ENCODE measurements at places on chromosomes 11 and 22.

DNA sequence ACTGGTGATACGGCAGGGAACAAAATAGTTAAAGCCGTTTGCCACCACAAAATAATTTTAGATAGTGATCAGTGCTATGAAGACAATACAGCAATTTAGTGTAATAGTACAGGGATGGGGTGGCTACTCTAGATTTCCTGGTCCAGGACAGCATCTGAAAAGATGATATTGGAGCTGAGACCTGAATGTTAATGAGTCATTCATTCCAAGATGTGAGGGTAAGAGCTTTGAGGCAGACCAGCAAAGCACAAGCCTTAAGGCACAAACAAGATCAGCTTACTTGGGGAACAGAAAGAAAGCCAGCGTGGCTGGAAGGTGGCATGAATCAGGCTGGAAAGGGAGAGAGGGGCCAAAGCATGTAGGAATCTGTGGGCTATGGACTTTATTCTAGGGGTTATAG lies 132.3 kb downstream of the TRIM44 start:
- no peak overlapping the region for H3K4me3 ChIP-seq
- no peak for DNase-seq
- no peaks in the 10 kb centered on the region for H3K27me3 ChIP-seq
- peaks cover 20% of the 10 kb centered on the region for H3K4me1 ChIP-seq
- no peaks in the 10 kb centered on the region for H3K36me3 ChIP-seq

GRCh38 chr11:128407962-128408361 lies 179.4 kb downstream of the ETS1 start:
- no peaks in the 10 kb centered on the region for H3K36me3 ChIP-seq
- H3K4me1 ChIP-seq: peaks cover 5% of the 10 kb centered on the region
- no peak for DNase-seq
- no peak overlapping the region for H3K4me3 ChIP-seq
- H3K27me3 ChIP-seq: no peaks in the 10 kb centered on the region

DNA sequence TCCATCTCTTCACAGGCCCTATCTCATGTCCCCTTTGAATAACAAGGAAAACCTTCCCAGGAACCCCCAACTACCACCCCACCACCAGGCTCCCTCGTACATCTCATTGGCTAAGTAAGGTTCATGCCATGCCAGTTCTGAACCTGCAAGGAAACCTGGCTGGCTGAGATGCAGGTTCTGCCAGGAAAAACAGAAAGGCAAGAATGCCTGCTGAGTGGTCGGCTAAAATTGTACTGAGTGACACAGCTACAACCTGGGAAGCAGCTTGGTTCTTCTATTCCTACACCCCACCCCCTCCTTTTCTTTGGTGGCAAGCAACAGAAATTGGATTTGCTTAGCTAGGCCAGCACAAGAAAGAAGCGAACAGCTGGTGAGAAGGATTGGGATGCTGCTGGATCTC lies 36.1 kb upstream of the TSPAN18 start:
- no peaks in the 10 kb centered on the region for H3K36me3 ChIP-seq
- H3K4me1 ChIP-seq: no peaks in the 10 kb centered on the region
- no peaks in the 10 kb centered on the region for H3K27me3 ChIP-seq
- no peak overlapping the region for H3K27ac ChIP-seq

- H3K36me3 ChIP-seq: no peaks in the 10 kb centered on the region
- peaks cover 22% of the 10 kb centered on the region for H3K4me1 ChIP-seq
- no peak overlapping the region for H3K4me3 ChIP-seq
- no peak for DNase-seq
Observed at GRCh38 chr11:2808850-2809846, 76.4 kb downstream of the CDKN1C start.

GRCh38 chr11:44550123-44550522 lies 15.3 kb upstream of the CD82 start:
- no peak overlapping the region for H3K4me3 ChIP-seq
- no peak overlapping the region for H3K27ac ChIP-seq
- no peaks in the 10 kb centered on the region for H3K4me1 ChIP-seq
- no peaks in the 10 kb centered on the region for H3K36me3 ChIP-seq

DNA sequence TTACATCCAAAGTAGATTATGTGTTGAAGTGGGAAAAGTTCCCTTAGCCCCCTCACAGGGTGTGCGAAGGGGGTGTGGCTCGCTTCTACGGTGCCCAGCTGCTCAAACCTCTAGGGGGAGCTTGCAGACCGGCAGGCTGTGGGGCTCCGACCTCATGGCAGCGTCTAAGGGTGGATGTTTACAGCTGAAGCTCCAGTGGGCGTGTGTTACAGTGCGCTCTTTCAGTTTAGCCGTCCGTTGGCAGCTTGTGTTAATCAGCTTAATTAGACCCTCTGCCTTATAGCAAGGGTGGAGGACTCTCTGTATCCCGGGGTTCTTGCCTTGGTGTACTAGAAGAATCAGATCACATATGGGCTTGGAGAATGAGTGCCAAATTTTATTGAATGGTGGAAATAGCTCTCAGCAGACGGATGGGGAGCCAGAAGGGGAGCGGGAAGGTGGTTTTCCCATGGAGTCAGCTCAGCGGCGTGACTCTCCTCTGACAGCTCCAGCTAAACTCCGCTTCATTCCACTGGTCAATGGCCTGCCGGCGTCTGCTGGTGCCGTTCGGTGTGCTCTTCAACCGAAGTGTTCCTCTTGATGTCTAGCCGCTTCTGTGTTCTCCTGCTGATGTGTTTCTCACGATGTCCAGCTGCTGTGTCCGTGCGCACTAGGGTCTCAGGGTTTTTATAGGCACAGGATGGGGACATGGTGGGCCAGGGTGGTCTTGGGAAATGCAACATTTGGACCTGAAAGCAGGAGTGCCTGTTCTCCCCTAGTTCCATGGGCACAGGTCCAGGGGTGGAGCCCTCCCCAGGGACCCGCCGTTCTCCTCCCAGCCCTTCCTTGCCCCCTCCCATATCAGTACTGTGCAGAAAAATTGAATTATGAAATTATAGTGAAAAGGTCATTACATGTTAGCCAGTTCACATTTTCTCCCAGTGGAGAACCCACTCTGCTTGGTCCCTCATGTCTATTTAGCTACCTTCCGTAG lies 28.6 kb upstream of the OR10G7 start:
- no peak overlapping the region for H3K27ac ChIP-seq
- no peaks in the 10 kb centered on the region for H3K4me1 ChIP-seq
- peak; percentile 67 for DNase-seq
- H3K27me3 ChIP-seq: no peaks in the 10 kb centered on the region
- H3K36me3 ChIP-seq: no peaks in the 10 kb centered on the region
- no peak overlapping the region for H3K4me3 ChIP-seq

GRCh38 chr11:74696939-74697675 lies 34.1 kb downstream of the CHRDL2 start:
- peak overlapping the region; percentile 72 for H3K27ac ChIP-seq
- DNase-seq: peak; percentile 92
- no peak overlapping the region for H3K4me3 ChIP-seq
- H3K27me3 ChIP-seq: no peaks in the 10 kb centered on the region
- peaks cover 33% of the 10 kb centered on the region for H3K4me1 ChIP-seq
- H3K36me3 ChIP-seq: no peaks in the 10 kb centered on the region

DNA sequence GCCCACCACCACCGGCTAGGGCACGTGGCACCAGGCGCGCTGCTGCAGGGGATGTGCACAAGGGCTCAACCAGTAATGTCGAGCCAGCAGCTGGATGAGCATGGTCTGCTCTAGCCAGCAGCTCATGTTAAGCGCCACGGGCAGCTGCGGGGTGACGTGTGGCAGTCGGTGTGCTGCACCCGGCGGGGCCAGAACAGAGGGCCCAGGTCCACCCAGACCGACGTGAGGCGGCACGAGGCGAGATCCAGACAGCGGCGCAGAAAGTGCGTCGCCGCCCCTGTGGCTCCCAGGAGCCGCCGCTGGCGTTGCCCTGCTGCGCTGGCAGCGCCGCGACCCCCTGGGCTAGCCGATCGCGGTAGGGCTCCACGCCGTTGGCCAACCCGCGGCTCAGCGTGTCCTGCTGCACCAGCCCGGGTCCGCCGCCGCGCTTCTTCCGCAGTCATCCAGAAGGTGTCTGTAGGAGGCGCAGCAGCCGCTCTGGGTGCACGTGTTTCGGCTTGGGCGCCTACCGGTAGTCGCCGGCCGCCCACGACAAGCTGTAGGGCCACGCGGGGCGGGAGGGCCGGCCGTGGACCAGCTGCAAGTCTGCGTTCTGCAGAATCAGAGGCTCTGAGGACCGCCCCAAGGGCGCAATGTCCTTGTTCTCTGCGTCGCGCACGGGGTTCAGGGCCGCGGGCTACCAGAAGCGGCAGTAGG lies 4.6 kb upstream of the GALR3 start:
- peaks cover 2% of the 10 kb centered on the region for H3K36me3 ChIP-seq
- no peak overlapping the region for H3K4me3 ChIP-seq
- no peak overlapping the region for H3K27ac ChIP-seq
- H3K27me3 ChIP-seq: no peaks in the 10 kb centered on the region
- peaks cover 18% of the 10 kb centered on the region for H3K4me1 ChIP-seq

DNA sequence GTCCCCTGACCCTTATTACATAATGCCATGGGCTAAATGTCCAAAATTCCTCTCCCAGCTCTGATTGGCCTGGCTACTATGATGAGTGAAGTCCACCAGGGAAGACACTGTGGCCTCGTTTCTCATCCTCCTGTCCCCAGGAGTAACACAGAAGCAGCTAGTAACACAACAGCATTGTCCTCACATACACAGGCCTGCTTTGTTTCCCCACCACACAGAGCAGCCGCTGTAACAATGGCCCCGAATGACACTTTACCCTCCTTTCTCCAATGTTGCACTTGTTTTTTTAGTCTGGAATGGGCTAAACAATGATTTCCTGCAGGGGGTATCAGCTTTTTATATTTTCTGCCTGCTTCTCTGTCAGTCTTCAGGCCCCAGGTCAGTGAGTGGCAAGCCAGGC lies at the start of gene PRR5L:
TSS of gene PRR5L (plus strand) at position 363 of the 400 bp plus-strand sequence. CDS start 104,834 bp downstream, outside the sequence.
- no peak within 1 kb of the TSS for H3K27ac ChIP-seq
- H3K4me1 ChIP-seq: peaks cover 7% of the 10 kb centered on the region
- DNase-seq: no peak
- no peaks in the 10 kb centered on the region for H3K36me3 ChIP-seq

GRCh38 chr22:46076651-46077339 lies 73.5 kb upstream of the PPARA start:
- no peaks in the 10 kb centered on the region for H3K27me3 ChIP-seq
- no peak for DNase-seq
- H3K27ac ChIP-seq: peak overlapping the region; percentile 99
- peaks cover 72% of the 10 kb centered on the region for H3K4me1 ChIP-seq

DNA sequence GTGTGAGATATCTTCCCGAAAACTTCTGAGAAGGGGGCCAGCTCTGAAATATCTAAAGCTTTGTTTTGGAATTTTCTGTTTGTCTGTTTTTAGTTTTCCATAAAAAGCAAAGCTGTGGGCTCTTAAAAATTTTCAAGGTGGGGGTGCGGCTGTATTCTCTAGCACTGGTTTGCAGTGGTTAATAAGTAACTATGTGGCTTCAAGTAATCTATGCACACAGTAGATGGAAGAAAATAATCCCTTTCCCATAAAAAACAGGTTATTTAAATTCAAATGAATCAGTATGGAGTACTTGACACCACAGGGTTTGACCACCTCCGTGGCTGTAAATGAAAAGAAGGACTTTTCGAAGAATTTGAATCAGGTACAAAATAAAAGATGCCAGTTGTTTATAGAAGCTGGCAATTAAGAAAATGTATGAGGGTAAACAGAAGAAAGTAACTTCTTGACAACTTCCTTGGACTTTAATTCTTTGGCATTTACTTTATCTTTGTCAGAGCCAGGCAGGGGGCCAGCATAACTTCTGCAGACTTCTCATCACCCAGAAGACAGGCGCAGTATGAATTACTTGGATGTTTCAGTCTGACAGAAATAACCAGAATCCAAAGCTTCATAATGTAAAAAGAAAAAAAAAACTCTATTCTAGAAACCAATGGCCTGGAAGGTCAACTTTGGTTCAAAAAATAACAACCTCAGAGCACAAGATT lies 981.0 kb downstream of the DLG2 start:
- peaks cover 15% of the 10 kb centered on the region for H3K4me1 ChIP-seq
- no peaks in the 10 kb centered on the region for H3K36me3 ChIP-seq
- no peak overlapping the region for H3K27ac ChIP-seq
- peak; percentile 57 for DNase-seq

GRCh38 chr11:118883004-118883367 lies 706 bp upstream of the CXCR5 start:
- peaks cover 15% of the 10 kb centered on the region for H3K4me1 ChIP-seq
- no peaks in the 10 kb centered on the region for H3K27me3 ChIP-seq
- no peaks in the 10 kb centered on the region for H3K36me3 ChIP-seq
- DNase-seq: no peak
- no peak overlapping the region for H3K4me3 ChIP-seq
- H3K27ac ChIP-seq: no peak overlapping the region

- H3K27me3 ChIP-seq: no peaks in the 10 kb centered on the region
- H3K4me1 ChIP-seq: no peaks in the 10 kb centered on the region
- H3K27ac ChIP-seq: no peak overlapping the region
- no peak overlapping the region for H3K4me3 ChIP-seq
- peaks cover 6% of the 10 kb centered on the region for H3K36me3 ChIP-seq
Observed at GRCh38 chr22:23267226-23268043, 87.1 kb downstream of the BCR start.

DNA sequence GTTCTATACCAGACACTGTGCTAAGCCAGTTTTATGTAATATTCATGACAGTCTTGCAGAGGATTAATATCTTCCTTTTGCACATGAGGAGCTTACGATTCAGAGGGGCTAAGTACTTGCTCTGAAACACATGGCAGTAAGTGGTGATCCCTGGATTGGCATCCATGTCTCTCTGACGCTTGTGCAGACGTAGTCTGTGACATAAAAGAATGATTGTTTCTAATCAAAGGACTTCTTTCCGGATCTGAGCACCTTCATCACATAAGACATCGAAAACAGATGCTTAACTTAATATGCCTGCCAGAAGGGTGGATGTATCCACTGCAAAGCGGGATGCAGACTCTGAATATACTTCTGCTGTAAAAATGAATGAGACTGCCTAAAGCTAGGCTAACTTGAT lies 74.8 kb downstream of the ARHGAP42 start:
- no peak overlapping the region for H3K27ac ChIP-seq
- H3K27me3 ChIP-seq: no peaks in the 10 kb centered on the region
- no peak for DNase-seq
- no peaks in the 10 kb centered on the region for H3K36me3 ChIP-seq

DNA sequence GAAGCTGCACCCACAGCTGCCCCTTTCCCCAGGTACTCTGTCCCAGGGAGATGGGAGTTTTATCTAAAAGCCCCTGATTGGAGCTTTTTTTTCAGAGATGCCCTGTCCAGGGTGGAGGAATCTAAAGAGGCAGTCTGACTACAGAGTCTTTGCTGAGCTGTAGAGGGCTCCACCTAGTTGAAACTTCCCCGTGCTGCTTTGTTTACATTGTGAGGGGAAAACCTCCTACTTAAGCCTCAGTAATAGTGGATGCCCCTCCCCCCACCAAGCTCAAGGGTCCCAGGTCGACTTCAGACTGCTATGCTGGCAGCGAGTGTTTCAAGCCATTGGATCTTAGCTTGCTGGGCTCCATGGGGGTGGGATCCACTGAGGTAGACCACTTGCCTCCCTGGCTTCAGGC lies 470.1 kb upstream of the LARGE1 start:
- no peaks in the 10 kb centered on the region for H3K36me3 ChIP-seq
- no peak overlapping the region for H3K4me3 ChIP-seq
- no peaks in the 10 kb centered on the region for H3K27me3 ChIP-seq
- DNase-seq: no peak

GRCh38 chr11:79363861-79364378 lies 76.9 kb downstream of the TENM4 start:
- H3K27ac ChIP-seq: no peak overlapping the region
- DNase-seq: no peak
- no peaks in the 10 kb centered on the region for H3K27me3 ChIP-seq
- H3K36me3 ChIP-seq: no peaks in the 10 kb centered on the region
- H3K4me3 ChIP-seq: no peak overlapping the region

GRCh38 chr22:30919973-30920372 lies 48.6 kb downstream of the MORC2 start:
- no peaks in the 10 kb centered on the region for H3K36me3 ChIP-seq
- H3K27ac ChIP-seq: no peak overlapping the region
- peaks cover 22% of the 10 kb centered on the region for H3K4me1 ChIP-seq
- no peak for DNase-seq
- no peak overlapping the region for H3K4me3 ChIP-seq
